ENCODE measurements at places on chromosomes 4 and X.
A peak's percentile ranks its signal among the peaks of the same experiment; 100 is the strongest.

GRCh38 chr4:66373268-66373667, 703.0 kb upstream of the EPHA5 start:
- H3K4me1 ChIP-seq: no peaks in the 10 kb centered on the region
- no peaks in the 10 kb centered on the region for H3K27me3 ChIP-seq
- no peaks in the 10 kb centered on the region for H3K36me3 ChIP-seq
- no peak overlapping the region for H3K27ac ChIP-seq
- DNase-seq: no peak

DNA sequence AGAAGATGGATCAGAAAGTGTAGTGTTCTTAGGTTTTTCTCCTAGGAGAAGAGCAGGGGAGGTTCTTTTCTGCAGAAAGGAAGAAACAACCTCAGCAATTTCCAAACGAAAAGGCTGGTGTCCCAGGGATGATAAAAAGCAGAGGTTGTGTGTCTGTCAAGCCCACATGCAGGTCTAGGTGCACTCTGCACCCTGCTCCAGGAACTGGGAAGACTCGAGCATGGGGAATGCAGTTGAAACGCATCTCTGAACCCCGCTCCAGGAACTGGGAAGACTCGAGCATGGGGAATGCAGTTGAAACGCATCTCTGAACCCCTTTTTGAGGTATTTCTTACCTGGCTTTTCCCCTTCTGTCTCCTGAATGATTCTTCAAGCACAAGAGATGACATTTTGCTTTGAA, 171.2 kb downstream of the LDB2 start:
- no peak for DNase-seq
- H3K4me3 ChIP-seq: no peak overlapping the region
- no peak overlapping the region for H3K27ac ChIP-seq
- no peaks in the 10 kb centered on the region for H3K27me3 ChIP-seq
- no peaks in the 10 kb centered on the region for H3K4me1 ChIP-seq

GRCh38 chr4:103996064-103996463, 276.3 kb upstream of the TACR3 start:
- H3K27me3 ChIP-seq: no peaks in the 10 kb centered on the region
- peaks cover 4% of the 10 kb centered on the region for H3K4me1 ChIP-seq
- no peak for DNase-seq
- H3K36me3 ChIP-seq: no peaks in the 10 kb centered on the region
- H3K27ac ChIP-seq: no peak overlapping the region

- peak overlapping the region; percentile 1 for H3K27ac ChIP-seq
- no peaks in the 10 kb centered on the region for H3K4me1 ChIP-seq
- H3K36me3 ChIP-seq: no peaks in the 10 kb centered on the region
These were observed 68.8 kb upstream of the SLC7A11 start for GRCh38 chr4:138310991-138311390.

GRCh38 chrX:40449396-40449795, 131.4 kb upstream of the ATP6AP2 start:
- no peak overlapping the region for H3K27ac ChIP-seq
- no peak for DNase-seq

- no peak overlapping the region for H3K4me3 ChIP-seq
- H3K4me1 ChIP-seq: no peaks in the 10 kb centered on the region
- H3K36me3 ChIP-seq: no peaks in the 10 kb centered on the region
- no peak overlapping the region for H3K27ac ChIP-seq
- no peaks in the 10 kb centered on the region for H3K27me3 ChIP-seq
These were observed 22.3 kb downstream of the PJA1 start for GRCh38 chrX:69142788-69143469.

- H3K4me3 ChIP-seq: no peak overlapping the region
- no peaks in the 10 kb centered on the region for H3K27me3 ChIP-seq
- H3K27ac ChIP-seq: no peak overlapping the region
- DNase-seq: no peak
- H3K36me3 ChIP-seq: no peaks in the 10 kb centered on the region
These were observed 271.1 kb upstream of the ZFP42 start for GRCh38 chr4:187724456-187724855.

GRCh38 chr4:4461850-4462249, 74.9 kb downstream of the NSG1 start:
- DNase-seq: no peak
- no peak overlapping the region for H3K27ac ChIP-seq
- H3K4me1 ChIP-seq: no peaks in the 10 kb centered on the region
- no peak overlapping the region for H3K4me3 ChIP-seq
- H3K36me3 ChIP-seq: no peaks in the 10 kb centered on the region

DNA sequence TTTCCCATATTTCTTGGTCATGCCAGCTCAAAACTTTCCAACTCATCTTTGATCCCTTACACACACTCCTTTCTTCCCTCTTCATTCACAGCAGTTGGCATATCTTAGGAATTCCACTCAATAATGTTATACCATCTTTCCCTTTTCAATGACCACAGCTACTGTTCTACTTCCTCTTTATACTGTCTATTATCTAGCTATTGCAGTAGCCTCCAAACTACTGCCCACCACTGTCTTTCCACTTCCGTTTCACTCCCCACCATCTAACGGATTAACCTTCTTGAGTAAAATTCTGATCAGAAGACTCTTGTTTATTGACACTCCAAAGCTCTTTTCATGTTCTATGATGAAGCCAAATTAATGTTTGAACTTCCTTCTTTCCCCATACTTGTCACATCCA, 55.8 kb downstream of the ADAMTS3 start:
- no peak for DNase-seq
- H3K36me3 ChIP-seq: no peaks in the 10 kb centered on the region
- H3K27ac ChIP-seq: no peak overlapping the region

GRCh38 chr4:78606530-78607095, 55.0 kb downstream of the ANXA3 start:
- no peak overlapping the region for H3K27ac ChIP-seq
- DNase-seq: no peak
- no peak overlapping the region for H3K4me3 ChIP-seq
- no peaks in the 10 kb centered on the region for H3K4me1 ChIP-seq
- H3K27me3 ChIP-seq: no peaks in the 10 kb centered on the region

DNA sequence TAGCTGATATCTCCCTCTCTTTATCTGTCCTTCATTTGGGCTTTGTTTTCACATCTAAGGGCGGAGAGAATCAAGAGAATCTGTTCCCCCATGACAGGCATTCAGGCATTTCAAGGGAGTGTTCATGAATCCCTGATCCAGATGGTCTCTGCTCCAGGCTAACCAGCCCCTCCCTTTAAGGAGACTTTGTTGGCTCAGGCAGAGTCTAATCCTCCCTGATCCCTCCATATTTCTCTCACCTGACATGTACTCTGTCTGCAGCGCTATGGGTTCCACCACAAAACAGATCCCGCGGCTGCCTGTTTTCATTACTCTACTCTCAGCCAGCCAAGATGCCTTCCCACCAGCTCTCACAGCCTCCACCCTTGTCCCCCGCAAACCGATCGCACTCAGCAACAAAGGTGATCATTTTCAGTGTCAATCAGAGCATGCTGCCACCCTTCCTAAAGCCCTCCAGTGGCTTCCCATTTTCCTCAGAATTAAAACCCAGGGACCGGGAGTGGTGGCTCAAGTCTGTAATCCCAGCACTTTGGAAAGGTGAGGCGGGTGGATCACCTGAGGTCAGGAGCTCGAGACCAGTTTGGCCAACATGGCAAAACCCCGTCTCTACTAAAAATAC, 30.3 kb upstream of the SLC2A9 start:
- no peak for DNase-seq
- H3K27ac ChIP-seq: no peak overlapping the region
- H3K27me3 ChIP-seq: no peaks in the 10 kb centered on the region

DNA sequence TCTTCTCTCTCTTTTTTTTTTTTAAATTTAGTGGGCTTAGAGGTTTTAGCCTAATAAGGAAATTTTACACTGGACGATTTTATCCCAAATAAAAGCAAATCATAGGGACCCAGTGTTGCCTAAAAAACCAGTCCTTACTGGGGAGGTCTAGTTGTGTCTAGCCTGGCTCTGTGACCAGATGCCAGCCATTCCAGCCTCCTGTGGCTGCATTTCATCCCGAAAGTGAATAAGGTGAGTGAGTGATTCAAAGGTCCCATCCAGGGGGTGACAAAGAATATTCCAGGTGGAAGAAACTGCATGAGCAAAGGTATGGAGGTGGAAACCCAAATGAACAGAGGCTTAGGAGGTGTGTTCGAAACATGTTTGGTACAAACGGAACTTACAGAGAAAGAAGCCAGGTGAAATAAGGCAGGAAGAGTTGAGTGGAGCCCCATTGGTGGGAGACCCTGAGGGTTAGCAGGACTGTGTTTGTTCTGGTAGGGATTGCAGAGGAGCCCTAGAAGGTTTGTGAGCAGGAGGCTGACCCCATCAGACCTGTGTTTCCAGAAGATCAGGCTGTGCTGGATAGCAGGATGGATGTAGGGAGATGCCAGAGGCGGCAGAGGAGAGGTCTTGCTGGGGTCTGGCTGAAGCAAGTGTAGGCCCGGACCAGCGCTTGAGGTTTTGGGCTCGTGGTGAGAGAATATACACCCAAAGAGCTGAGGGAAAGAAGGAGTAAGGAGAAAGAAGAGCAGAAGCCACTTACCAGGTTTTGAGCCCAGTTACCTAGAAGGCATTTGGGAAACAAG, 31.6 kb downstream of the PTTG2 start:
- H3K4me3 ChIP-seq: no peak overlapping the region
- DNase-seq: no peak
- H3K4me1 ChIP-seq: peaks cover 39% of the 10 kb centered on the region

DNA sequence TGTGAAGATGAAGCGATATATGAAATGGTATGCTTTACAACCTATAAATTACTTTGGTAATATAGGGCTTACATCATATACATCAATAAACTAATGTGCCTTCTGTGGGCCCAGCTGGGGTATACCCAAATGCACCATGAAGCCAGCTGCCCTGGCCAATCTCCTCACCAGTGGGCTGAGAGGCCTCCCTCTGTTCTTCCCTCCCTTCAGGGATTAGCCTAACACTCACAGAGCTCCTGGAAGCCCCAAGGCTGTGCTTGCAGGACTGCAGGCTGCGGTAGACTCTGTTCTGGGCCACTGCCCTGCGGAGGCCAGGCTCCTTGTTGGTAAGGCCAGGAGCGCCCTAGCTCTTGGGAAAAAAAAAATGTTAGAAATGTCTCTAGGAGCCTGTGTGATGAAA, 33.9 kb downstream of the PAGE1 start:
- no peaks in the 10 kb centered on the region for H3K4me1 ChIP-seq
- H3K27me3 ChIP-seq: no peaks in the 10 kb centered on the region
- H3K4me3 ChIP-seq: no peak overlapping the region
- H3K36me3 ChIP-seq: no peaks in the 10 kb centered on the region

GRCh38 chrX:56498756-56499155, 64.7 kb upstream of the UBQLN2 start:
- no peak overlapping the region for H3K27ac ChIP-seq
- no peak for DNase-seq
- H3K4me1 ChIP-seq: no peaks in the 10 kb centered on the region

DNA sequence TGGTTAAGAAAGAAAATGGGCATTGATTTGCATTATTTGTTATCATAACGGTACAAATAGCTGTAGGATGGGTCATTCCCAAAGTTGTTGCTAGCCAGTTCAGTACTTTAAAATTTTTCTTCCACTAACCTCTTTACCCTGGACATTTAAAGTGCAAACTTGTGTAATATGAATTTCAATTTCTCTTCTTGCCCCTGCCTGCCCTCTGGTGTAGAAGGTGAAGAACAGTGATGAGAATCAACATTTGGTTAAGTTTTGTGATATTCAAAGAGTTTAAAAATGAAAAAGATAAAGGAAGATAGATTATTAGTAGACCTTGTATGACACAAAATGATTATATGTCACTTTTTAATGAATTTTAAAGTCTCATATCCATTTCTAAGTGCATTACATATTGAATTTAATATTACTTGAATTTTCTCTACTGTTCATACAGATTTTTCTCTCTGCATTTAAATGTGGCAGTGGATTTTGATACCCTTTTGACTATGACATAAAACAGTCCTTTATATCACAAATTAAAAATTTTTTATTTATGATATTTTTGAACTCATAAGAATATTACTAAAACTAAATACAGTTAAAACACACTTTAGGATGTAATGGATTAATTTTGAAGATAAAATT, 337.7 kb downstream of the BMPR1B start:
- no peak overlapping the region for H3K4me3 ChIP-seq
- H3K36me3 ChIP-seq: no peaks in the 10 kb centered on the region
- H3K27ac ChIP-seq: no peak overlapping the region
- peak; percentile 18 for DNase-seq

- no peaks in the 10 kb centered on the region for H3K4me1 ChIP-seq
- no peak for DNase-seq
- no peak overlapping the region for H3K4me3 ChIP-seq
- no peak overlapping the region for H3K27ac ChIP-seq
- no peaks in the 10 kb centered on the region for H3K27me3 ChIP-seq
These were observed 738.6 kb upstream of the ADGRL3 start for GRCh38 chr4:60461551-60461950.

DNA sequence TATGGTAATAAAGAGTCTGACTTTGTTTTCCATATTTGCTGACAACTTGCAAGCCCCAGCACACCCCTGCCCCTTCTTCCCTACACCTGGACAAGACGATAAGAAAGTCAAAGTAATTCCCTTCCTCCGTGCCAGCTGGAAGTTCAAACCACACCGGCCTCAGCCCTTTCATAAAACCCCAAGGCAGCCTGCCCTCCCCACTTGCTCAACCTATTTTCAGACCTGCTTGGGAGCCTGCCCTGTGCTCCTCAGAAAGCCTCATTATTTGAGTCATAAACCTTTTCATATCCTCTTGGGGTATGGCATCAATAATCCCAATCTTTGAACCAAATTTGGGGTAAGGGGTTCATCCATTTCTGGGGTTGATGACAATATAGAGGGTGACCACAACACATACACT, 29.5 kb downstream of the NIPAL1 start:
- H3K4me3 ChIP-seq: no peak overlapping the region
- H3K27ac ChIP-seq: no peak overlapping the region
- H3K36me3 ChIP-seq: no peaks in the 10 kb centered on the region
- no peaks in the 10 kb centered on the region for H3K4me1 ChIP-seq

GRCh38 chr4:33187035-33187434, 2466.9 kb downstream of the PCDH7 start:
- DNase-seq: no peak
- no peaks in the 10 kb centered on the region for H3K36me3 ChIP-seq
- H3K4me1 ChIP-seq: no peaks in the 10 kb centered on the region
- no peak overlapping the region for H3K27ac ChIP-seq
- no peak overlapping the region for H3K4me3 ChIP-seq

DNA sequence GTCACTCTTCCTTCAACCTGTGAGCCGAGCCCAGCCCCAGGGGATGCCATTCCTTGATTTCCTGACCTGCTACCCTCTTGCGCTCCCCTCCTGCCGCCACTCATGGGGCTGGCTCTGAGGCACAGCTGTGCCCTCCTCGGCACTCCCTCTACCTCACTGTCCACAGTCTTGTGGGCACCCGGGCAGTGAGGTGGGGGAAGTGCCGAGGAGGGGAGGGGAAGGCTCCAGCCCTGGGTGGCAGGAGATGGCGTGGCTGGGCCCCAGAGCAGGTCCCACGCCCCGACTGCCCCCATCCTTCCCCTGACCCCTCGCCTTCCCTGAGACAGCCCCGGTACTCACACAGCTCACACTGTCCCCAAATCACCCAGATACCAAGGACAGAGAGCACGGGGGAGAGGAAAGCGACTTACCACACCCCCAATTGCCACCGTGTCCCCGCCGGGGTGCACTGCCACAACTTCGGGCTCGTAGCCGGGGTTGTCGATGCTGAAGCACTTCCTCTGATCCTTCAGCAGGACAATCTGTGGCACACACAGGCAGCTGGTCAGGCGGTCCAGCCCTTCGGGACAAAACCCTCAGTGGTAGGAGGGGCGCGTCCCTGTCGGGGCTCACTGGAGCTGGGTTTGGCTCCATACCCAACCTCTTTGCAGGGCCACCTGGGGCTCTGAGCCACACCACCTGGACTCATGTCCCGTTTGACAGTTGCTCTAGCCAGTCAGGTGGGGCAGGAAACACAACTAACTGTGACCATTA, 37.9 kb downstream of the WDR1 start:
- no peak overlapping the region for H3K4me3 ChIP-seq
- H3K27ac ChIP-seq: no peak overlapping the region
- no peaks in the 10 kb centered on the region for H3K27me3 ChIP-seq
- DNase-seq: no peak
- H3K36me3 ChIP-seq: no peaks in the 10 kb centered on the region

Data from testis (tissue), 5 donors.